CD4-positive, alpha-beta memory T cell (primary cell): ENCODE measurements at places on chromosomes 2 and 18.

GRCh38 chr2:71782323-71782722 is 329.0 kb downstream of the DYSF start:
- no peak for DNase-seq

DNA sequence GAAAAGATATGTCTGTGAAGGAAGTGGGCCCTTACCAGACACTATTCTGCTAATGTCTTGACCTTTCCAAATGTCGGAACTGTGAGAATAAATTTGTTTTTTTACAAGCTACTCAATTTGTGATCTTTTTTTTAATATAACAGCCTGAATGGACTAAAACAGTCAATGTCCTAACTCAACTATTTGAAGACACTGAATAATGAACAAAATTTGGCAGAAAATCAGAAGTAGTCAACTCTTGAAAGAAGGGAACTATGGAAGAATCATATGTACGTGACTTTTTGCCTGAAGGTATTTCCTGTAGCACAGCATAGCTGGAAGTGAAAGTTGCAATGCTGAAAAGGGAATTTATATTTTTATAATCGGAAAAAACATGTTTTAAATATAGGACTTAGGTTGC is 351.8 kb upstream of the TFPI start:
- no peak for DNase-seq

DNA sequence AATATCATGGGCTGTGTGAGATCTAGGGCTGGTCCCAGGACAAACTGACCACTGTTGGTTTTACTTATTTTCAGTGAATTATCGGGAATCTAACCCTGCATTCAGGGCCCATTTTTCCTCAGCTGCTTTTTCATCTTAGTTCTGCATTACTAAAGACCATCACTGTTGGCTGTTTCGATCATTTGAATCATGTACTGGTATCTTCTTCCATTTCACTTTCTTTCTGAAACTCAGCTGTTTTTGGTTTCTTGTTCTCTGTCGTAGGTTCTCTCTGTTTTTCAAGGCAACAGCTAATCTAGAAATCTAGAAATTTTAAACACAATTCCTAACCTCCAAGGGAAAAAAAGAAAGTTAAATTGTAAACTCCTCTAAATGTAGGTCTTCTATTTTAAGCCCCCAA is 159.9 kb upstream of the SESTD1 start:
- DNase-seq = no peak

GRCh38 chr18:5468394-5468793 is 75.4 kb downstream of the EPB41L3 start:
- DNase-seq = no peak

DNA sequence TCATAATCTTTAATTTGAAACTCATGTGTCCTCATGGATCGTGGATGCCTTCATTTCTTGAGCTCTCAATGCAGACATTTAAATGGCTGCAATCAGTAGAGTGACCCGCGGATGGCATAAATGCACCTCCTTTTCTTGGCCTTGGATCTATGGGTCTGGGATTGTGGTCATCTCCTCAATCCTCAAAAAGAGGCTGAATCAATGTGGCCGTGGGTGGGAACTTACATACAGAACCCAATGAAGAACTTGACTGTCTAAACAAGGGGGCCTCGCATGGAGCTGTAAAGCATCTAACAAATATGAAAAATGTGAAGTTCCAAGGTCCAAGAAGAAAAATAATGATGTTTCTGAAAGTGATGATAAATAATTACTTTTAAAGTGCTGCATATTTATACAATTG is 2.9 kb downstream of the HOXD13 start:
- no peak for DNase-seq

- DNase-seq = no peak
These were observed 123.0 kb downstream of the MTX2 start for GRCh38 chr2:176392249-176392648.

DNA sequence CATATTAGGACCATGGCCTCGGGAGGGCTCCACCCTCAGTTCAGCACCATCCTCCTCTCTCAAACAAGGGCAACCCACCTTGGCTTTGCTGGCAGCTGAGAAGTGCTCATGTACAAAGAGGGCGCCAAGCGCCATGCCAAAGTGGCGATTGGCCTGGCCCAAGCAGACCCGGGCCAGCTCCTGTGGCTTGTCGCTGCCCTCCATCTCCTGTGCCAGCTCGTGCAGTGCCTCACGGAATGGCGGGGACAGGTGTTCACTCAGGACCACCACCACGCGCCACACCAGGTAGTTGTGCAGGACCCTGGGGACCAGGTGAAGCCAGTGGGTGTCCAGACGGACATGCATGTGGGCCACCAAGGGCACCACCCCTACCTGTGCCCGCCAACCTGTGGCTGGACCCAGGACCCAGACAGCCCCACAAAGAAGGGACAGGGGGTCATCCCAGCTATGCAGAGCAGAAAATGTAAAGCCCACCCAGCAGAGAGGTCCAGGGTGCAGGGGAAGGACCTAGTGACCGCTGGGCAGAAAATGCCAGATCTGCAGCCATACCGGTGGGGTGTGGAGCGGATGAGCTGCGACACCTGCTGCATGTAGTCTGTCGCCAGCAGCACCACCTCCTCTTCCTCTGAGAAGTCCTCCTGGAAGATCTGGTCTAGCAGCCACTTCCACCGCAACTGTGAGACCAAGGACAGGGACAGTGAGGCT is 3.6 kb downstream of the ECEL1 start:
- no peak for DNase-seq

GRCh38 chr2:168920504-168921157 is 19.5 kb downstream of the G6PC2 start:
- DNase-seq = peak; percentile 44

DNA sequence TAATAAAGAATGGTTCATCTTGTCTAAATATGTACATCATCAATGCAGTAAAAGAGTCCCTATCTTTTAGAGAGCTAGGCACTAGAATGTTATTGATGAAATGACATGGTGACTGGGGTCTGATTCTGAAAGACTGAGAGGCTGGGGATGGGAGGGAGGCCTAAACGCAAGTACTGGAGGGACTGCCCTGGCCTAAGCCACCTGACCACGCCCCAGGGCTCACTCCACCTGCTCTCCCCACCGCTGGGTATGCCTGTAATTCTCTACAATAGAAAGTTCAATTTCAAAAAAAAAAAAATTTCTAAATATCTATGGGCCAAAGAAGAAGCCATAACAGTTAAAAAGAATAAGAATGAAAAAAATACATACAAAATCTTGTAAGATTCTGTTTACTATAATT is 194.0 kb downstream of the HDAC4 start:
- DNase-seq = no peak

DNA sequence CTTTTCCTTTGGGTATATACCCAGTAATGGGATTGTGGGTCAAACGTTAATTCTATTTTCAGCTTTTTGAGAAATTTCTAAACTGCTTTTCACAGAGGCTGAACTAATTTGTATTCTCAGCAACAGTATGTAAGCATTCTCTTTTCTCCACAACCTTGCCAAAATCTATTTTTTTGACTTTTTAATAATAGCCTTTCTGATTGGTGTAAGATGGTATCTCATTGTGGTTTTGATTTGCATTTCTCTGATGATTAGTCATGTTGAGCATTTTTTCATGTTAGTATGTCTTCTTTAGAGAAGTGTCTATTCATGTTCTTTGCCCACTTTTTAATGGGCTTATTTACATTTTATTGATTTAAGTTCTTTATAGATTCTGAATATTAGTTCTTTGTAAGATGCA is 145.5 kb downstream of the TRABD2A start:
- no peak for DNase-seq

DNA sequence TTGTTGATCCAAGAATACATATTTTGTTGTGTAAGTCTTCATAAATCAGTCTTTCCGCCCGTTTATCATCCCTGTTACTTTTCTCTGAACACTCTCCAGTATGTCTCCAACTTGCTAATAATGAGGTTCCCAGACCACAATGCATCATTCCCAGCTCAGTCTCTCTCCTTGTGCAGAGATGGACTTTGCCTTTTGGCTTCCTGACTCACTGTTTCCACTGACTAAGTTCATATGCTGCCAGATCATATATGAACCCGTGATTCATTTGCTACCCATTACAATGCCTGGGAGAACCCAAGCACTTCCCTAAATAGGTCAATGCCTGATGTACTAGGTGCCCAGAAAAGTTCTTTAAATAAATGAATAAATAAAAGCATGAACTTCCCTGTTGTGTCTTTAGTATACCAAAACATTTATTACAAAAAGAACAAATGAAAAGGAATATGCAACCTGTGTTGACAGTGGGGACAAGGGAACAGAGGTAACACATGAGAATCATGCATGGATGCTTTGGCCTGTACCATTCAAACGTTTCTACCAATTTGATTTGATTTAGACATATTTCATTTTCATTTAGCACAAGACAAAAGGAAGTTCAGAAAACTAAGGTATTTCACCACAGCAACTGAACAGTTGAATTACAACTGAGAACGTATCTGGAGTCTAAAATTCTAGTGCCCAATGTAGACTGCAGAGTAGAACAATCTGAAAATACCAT is 215.4 kb upstream of the HNRNPA3 start:
- peak; percentile 9 for DNase-seq

- no peak for DNase-seq
These were observed 598 bp upstream of the WBP1 start for GRCh38 chr2:74457549-74458131.

GRCh38 chr18:8701546-8702118 is 3.7 kb upstream of the MTCL1 start:
- DNase-seq = no peak

- DNase-seq = no peak
These were observed 35.4 kb downstream of the TOGARAM2 start for GRCh38 chr2:29016504-29016903.

GRCh38 chr18:47873625-47874024 is 56.8 kb downstream of the SMAD2 start:
- DNase-seq = no peak

GRCh38 chr18:76353500-76353899 is 141.5 kb downstream of the ZNF516 start:
- no peak for DNase-seq

DNA sequence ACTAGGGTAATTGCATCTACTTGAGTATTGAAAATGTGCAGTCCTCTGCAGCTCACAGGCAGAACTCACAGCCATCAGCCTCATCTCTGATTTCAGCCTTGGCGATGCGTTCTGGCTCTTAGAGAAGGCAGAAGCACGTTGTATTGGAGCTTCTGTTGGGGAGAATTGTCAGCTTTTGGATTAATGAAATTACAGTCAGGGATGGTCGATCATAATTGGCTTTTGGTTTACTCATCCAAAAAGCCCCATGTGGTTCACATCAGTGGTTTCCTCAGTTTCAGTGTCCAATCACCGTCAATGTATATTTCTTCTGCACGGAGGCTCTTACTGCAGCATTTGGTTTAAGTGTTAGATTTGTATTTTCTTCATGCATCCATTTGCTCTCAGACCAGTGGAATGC is 218.5 kb upstream of the SOX11 start:
- DNase-seq = no peak

DNA sequence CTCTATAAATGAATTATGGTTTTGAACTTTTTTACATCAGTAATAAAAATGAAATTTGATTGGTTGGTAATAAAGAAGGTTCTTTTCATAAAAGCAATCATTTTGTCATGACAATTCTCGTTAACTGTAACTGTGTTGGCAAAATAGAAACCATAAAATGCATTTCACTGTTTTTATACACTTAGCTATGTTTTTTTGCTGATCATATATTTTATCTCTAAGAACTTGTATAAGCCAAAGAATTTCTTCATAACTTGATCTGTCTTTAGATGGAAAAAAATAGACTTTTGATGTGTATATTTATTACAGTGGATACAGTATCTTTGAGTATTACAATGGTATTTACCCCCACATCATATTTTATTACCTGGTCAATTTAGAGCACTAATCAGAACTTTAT is 9.7 kb downstream of the MTX2 start:
- DNase-seq = no peak

- no peak for DNase-seq
These were observed 918 bp upstream of the NETO1 start for GRCh38 chr18:72868585-72869225.

- DNase-seq = no peak
These were observed 363.5 kb upstream of the TNP1 start for GRCh38 chr2:217223222-217223930.

GRCh38 chr2:209162129-209162528 is 261.7 kb upstream of the MAP2 start:
- no peak for DNase-seq

DNA sequence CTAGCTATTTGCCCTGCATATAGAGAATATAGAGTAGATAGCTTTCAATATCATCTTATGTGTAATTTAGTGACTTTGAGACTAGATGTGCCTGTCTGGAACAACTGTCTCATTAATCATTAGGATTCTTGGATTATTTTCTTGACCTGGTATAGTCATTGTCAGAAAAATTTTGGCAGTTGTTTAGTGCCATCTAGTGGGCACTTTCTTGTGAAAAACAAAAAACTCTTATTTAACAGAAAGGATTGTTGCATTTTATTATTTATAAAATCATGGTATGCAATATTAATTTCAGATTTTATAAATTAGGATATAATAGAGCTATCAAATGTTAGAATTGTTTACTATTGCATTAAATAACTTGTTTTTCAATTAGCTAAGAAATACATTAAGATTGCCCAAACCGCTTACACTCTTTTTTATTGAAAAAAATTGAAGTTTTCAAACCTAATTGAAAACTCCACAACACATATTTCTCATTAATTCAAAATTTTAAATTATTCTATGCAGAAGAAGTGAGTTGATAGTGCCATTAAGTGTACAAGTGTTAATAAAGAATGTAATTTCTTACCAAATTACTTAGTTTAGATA is 80.3 kb downstream of the DYNAP start:
- peak; percentile 30 for DNase-seq

DNA sequence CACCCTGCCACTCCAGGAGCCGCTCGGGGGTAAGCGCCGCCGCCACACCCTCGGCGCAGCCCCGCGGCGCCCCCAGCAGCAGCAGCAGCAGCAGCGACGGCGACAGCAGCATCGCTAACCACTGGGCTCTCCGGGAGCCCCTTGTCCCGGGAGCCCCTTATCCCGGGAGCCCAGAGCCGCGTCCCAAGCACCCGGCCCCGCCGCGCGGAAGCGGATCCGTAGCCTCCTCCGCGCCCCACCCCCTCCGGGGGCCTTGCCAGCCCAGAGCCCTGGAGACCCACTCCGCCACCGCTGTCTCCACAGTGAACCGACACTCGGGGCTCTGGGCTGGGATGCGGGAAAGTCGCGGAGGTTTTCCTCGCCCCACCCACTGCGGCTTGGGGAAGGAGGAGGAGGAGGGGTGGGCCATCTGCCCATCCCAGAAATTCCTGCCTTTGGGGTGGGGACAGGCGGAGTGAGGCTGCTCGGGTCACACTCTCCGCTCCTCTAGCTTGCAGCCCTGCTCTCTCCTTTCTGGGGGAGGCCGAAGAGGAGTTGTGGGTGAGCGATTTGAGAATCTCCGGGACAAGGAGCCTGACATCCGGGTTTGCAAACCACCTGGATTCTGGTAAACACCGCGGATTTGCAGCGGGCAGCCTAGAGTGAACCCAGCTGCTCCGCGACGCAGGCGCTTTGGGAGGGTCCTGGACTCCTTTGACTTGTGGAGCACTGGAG is at the start of gene PLA2R1:
Gene PLA2R1, minus strand, starts transcription at position 324 of the 714 bp plus-strand sequence. Its CDS starts 212 bp downstream, at position 112.
- DNase-seq = no peak
